ENCODE measurements at places on chromosomes 13 and 19.

GRCh38 chr13:111186305-111186935 lies 71.3 kb downstream of the ARHGEF7 start:
- DNase-seq = no peak

DNA sequence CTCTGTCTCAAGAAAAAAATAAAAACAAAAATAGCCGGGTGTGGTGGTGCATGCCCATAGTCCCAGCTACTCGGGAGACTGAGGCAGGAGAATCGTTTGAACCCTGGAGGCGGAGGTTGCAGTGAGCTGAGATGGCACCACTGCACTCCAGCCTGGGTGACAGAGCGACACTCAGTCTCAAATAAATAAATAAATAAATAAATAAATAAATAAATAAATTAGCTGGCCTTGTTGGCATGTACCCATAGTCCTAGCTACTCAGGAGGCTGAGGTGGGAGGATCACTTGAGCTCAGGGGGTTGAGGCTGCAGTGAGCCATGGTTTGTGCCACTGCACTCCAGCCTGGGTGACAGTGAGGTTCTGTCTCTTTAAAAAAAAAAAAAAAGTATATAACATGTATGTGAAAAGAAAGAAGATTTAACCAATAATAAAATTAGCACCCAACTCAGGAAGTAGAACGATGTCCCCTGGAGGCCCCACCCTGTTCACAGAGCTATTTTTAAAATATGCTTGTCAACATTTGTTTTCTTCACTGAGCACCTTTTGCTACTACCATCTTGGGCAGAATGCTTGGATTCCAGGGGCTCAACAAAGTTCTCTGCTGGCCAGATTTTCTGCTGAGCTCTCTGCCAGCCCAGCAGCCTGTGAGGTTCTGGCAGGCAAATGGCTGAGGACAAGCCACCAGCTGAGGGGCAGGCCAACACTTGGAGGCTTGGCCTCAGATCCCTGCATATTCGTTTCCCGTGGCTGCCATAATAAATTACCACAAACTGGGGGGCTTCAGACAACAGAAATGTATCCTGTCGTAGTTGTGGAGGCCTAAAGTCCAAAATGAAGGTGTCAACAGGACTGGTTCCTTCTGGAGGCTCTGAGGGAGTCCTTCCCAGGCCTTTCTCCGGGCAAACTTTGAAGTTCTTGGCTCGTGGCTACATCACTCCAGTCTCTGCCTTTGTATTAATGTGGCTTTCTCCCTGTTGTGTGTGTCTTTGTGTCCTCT lies 5.2 kb downstream of the SLC25A42 start:
- no peak for DNase-seq

GRCh38 chr13:113956571-113956970 lies 17.3 kb downstream of the C13orf46 start:
- DNase-seq = no peak

DNA sequence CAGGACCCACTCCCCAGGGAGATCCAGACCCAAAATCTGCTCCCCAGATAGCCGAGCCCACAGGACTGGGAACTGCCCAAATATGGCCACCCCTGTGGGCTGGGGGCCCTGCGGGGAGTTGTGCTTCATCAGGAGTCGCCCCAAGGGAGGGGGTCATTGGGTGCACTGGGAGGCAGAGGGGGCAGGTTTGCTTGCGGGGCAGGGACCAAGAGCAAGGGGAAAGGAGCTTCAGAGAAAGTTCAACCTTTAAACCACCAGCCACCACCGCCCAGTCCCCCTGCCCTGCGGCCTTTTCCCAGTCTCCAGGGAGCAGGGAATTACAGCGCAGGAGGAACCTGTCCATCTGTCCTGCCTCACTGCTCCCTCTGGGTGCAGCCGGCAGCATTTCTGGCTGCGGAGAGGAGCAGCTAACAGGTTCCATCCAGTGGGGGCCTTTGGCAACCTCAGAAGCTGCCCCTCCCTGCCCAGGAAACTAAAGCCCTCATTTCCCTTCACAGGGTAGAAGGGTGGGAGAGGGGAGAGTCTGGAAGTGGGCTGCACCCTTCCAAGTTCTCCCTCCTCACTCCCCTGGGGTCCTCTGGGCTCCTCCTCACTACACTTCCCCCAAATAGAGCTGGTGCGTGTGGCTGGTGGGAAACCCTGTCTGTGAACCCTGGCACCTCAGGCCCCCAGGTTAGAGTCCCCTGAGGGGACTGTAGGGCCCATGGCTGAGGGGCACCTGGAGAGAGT lies 13.8 kb upstream of the ASF1B start:
- DNase-seq = peak; percentile 64

DNA sequence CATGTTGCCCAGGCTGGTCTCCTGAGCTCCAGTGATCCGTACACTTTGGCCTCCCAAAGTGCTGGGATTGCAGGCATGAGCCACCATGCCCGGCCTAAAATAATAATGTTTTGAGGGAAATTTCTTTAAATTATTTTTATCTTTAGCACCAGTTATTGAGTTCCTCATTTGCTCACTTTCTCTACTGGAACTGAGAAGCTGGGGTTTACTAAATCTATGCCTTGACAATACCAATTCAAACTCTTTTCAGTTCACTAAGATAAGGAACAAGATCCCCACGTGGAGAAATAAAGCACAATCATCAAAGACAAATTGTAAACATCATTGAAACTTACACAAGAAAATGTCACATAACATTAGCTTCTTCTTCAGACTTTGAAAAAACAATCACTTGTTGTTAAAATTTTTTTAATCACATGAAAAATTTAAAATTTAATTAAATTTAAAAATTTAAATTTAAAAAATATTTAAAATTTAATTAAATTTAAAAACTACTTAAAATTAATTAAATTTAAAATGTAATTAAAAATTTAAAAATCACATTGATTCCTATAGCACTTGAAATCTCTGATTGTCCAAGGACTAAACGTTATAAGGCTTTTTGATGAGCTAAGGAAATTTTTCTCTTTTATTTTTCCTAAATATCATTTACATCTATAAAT lies 25.2 kb upstream of the XPO4 start:
- no peak for DNase-seq

DNA sequence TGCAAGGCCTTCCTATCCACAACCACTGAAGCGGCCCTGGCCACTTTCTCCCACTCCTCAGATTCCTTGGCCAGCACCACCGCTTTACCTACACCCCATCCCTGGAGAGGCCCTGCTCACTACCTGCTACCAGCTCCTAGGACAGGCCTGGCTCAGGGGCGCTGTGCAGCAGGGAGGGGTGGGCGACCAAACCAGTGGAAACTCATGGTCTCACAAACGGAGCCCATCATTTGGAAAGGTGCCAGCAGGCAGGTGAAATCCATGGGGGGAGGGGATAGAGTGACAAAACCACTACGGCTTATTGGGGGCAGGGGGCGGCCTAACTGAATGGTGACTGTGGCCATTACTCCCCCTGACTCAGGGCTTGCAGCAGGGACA lies 27.6 kb downstream of the C19orf47 start:
- no peak for DNase-seq

DNA sequence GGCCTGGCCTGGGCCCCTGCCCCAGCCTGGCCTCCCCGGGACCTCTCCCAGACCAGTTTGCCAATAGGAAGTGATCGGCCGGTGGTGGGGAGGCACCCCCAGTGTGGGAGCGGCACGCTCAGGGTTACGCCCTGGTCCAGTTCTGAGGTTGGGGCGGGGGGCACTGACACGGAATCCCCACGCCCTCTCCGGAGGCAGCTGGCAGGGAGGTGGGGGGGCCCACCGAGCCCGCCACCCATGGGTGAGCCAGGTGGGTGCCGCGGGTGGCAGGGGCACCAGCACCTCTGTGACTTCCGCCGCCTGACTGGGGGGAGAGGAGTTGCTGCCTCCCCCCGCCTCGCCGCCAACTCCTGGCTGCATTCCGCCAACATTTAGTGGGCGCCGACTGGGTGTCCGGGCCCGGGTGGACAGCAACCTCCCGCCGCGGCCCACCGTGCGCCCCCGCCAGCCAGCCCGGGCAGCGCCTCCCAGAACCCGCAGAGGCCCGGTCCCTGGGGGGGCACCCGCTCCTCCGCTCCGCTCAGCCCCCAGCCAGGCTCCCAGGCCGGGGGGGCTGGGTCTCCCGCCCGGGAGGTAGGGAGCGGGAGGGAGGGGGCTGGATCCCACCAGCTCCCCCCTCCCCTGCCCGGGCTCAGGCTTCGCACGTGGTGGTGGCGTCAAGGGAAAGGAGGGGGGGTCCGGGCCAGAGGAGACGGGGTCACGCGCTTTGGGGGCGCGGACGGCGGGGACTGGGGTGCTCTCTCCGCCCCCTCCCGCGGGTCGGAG lies 2.0 kb downstream of the ZBTB7A start:
- no peak for DNase-seq

GRCh38 chr19:36121486-36122124 lies 6.3 kb downstream of the TBCB start:
- no peak for DNase-seq

DNA sequence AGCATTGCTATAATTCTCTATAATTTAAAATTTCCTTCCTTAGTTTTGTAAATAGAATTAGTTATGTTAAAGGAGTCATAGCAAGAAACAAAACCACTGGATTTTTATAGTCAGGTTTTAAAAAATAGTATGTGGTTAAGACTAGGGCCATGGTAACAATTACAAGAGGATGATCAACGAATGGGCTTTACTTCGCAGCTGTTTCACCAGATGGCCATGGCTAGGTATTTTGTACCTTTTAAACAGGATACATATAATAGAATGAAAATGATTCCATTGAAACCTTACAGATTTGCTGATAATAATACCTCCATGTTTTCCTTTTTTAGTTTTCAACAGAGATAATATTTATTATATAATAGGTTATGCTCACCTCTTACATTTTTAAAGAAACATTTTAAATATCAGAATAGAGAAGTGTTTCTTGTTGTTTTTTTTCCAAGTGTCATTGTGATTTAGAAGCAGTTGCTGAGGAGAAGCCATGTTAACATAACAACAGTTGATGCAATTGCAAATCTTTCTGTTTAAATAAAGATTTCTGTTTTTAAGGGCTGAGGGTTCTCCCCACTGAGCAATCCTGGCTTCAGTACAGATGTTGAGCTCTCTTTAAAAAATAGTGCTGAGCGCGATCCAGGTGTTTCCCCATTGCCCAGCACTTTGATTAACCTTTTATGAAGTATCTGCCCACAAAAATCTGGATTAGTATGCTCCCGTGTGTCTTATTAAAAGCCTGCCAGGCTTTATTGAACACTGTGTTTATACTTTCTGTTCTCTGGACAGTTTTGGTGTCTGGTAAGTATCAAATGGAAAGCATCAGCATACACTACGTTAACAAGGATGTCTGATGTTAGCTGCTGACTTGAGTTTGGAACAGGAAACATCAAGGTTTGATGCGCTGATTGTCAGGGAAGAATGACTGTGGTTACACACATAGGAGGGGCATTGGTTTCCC lies 205.3 kb downstream of the HS6ST3 start:
- no peak for DNase-seq

GRCh38 chr13:113784645-113785024 lies 25.6 kb downstream of the TMEM255B start:
- DNase-seq = no peak

GRCh38 chr13:110882972-110883371 lies 31.9 kb downstream of the ANKRD10 start:
- DNase-seq = no peak

- DNase-seq = no peak
These were observed 459.1 kb upstream of the ATXN8OS start for GRCh38 chr13:69648340-69649062.

DNA sequence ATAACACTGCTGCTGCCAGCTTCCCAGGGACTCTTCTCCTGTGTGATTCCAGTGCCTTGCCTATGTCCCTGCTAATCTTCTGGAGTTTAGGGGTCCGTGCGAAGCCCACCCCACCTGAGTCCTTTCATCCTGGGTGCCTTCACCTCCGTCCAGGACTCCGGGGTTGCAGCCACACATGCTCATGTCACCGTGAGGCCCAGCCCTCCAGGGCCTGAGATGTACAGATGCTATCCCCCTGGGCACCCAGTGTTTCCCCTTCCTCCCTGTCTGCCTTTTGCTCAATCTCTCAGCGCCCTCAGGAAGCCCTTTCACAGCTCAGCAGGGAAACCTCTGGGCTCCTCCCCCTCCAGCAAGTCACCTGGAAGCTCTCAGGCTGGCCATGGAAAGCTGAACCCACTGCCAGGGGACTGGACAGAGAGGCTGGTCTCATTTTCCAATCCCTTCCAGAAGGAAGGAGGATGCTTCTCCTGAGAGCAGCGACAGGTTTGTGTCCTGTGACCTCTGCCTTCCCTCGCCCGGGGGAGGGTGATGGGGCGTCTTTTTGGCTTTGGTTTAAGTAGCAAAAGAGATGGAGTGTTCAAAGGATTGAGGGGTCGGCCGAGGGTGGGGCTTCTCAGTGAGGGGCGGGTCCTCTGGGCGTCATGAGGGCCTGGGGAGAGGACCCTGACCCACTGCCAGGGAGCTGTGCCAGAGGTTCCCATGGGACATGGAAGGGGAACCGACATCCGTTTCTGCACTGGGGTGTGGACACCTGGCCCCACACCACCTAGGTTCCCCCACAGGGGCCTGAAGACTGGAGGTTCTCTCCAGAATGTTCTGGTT lies 30.8 kb upstream of the TFDP1 start:
- peak; percentile 35 for DNase-seq

- DNase-seq = no peak
These were observed 12.2 kb upstream of the LILRA5 start for GRCh38 chr19:54325194-54325621.

DNA sequence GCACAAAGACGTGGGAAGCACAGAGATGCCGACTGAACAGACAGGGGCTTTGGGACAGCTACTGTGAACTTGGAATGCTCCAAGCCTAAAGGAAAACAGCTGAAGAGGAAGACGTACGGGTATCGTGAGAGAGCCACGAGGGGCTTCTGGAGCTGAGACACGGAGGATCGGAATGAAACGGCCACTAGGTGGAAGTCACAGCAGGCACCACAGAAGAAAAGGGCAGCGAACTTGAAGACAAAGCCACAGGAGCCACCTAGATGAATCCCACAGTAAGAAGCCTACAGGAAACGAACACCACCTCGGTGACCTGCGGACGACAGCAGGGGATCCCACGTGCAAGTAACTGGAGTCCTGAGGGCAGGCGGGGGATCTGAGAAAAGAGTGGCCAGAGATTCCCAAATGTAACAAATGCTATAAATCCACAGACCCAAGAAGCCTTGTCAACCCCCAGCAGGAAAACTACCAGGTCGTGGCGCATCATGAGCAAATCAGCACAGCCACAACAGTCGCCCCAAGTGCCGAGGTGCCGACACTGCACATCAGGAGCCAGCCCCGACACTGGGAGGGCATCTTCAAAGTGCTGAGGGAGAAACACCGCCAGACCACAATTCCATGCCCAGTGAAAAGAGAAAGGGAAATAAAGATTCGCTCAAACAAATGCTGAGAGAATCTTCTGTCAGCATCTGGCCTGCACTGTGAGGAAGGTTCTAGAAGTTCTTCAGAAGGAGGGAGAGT lies 39.3 kb upstream of the ISYNA1 start:
- DNase-seq = no peak

GRCh38 chr19:30842926-30843325 lies 470.7 kb downstream of the ZNF536 start:
- no peak for DNase-seq

- DNase-seq = no peak
These were observed 631.7 kb upstream of the SGCG start for GRCh38 chr13:22549126-22549525.

DNA sequence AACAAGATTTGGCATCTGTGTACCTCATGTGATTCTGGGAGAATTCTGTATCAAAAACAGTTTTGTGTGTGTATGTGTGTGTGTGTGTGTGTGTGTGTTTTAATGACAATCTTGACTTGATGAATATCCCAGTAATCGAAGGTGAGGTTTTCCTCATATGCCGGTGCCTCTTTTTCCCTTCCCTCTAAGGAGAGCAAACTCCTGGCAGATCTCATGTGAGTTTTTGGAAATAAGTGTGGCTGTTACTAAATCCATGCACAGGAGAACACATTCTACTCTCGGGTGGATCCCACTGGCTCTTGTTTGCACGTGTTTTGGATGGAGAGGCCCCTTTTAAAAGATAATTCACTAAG lies 29.0 kb upstream of the CEBPG start:
- DNase-seq = no peak

GRCh38 chr19:35712567-35713505 lies 5.0 kb upstream of the KMT2B start:
- DNase-seq = peak; percentile 89

Data from activated CD8-positive, alpha-beta memory T cell treated with anti-CD3 and anti-CD28 coated beads, Interleukin-2, amount 50 U/mL, for 48 hours (primary cell).